Activated T-helper 1 cell treated with Interleukin-2 at 50 U/mL for 16 hours (primary cell): ENCODE measurements at places on chromosomes 5 and 9.
A peak's percentile ranks its signal among the peaks of the same experiment; 100 is the strongest.

DNA sequence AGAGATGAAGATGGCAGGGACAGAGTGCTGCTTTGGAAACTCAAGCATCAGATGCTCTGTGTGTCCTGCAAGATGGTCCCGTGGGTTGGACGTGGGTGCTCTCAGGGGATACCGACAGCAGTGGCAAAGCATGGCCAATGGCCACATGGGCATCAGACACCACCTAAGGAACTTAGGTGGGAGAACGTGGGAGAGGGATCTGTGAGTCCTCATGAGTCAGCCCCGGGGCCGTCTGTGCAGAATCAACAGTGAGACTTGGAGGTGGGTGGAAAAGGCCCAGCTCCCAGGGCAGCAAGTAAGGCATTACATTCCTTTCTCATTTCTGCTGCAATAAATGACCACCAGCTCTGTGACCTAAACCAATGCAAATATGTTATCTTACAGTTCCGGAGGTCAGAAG lies 77.0 kb downstream of the RAD23B start:
- no peak for DNase-seq

DNA sequence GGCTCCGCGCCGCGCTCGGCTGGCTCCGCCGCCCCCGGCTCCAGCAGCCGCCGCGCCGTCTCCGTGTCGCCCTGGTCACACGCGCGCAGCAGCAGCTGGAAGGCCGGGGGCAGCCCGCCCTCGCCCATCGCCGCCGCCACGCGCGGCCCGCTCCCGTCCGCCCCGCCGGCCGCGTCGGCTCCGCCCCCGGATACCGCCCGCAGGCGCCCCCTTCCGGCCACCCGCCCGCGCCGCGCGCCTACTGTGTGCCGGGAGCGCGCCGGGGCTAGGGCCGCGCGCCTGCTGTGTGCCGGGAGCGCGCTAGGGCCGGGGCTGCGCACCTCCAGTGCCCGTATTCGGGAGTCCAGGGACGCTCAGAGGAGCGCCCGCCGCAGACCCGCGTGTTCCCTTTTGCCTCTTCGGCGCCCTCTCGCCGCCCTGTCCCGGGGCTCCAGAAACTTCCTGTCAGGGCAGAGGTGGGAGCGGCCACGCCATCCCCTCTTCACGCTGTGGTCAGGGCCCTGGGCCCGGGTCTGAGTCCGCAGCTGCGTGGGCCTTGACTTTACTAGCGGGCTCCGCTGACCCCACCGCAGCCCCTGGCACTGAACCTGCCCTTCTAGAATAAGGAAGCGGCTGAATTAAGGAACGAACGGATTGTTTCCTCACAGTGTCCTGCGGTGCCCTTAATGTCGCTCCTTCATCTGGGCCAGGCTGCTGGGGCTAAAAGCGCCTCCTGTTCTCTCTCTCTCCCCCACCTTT lies at the start of gene ANKS6:
ANKS6 (minus strand) TSS at position 192 of the 738 bp plus-strand sequence; CDS start at position 128, 64 bp downstream.
- DNase-seq, result peak; percentile 82

- no peak for DNase-seq
Measured at GRCh38 chr9:95754533-95755420, 120.7 kb upstream of the ERCC6L2 start.

- no peak for DNase-seq
Measured at GRCh38 chr5:67375606-67376005, 179.0 kb upstream of the CD180 start.

DNA sequence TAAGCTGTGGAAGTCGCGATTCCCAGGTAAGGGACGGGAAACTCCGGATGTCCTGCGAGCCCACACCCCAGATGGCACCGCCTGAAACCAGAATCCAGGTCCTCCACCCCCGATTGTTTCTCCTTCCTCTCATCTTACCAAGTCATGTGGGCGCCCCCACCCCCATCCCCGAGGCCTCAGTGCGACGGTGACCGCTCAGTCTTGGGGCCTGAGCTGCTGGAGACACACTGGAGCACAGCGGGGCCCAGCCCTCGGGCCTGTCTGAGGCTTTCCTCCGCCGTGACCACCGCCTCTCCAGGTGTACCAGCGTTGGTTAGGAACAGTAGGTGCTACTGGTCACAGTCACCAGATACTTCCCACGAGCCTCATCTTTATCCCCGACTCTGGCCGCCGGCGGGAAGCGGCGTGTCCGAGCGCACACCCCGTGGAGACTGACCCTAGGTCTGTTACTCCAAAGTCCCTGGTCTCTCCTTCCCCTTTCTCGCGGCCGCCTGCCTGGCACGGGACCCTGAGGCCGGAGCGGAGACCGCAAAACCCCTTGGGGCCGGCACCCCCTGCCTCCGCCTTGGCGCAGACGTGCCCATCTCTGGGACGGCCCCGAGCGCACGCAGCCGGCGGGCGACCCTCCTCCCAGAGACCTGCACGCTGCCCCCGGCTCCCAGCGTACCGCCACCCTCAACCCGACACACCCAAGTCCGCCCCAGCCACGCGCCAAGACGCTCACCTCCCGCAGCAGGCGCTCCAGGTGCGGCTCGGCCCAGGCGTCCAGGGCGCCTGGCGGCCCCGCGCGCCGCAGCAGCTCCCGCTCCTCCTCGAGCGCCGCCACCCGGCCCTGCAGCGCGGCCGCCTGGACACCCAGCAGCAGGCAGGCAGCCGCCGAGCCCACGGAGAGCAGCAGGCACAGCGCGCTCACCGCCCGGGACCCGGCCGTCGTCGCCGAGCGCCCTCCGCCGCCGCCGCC lies 733 bp downstream of the COL23A1 start:
- DNase-seq, result no peak

DNA sequence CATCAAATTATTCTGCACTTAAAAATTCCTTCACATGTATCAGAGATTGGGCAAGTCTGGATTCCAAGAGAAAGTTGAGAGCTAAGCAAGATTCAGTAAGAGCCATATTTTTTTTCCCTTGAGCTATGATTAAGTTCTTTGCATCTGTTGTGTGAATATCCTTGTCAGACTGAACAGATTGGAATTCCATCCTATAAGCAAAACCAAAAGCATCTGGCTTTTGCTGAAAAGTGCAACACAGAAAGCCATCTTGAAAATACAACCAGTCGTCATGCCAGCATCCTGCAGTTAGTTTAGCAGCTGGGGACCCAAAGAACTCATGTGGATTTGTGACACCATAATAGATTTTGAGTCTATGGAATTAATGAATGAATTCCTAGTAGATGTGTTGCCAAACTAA lies 316.9 kb downstream of the MTRR start:
- no peak for DNase-seq

GRCh38 chr5:179268966-179269693 lies 76.1 kb downstream of the ADAMTS2 start:
- DNase-seq, result no peak

- DNase-seq, result no peak
Measured at GRCh38 chr5:24407466-24407865, 237.3 kb downstream of the CDH10 start.

- DNase-seq, result no peak
Measured at GRCh38 chr5:13653709-13654108, 290.8 kb downstream of the DNAH5 start.

DNA sequence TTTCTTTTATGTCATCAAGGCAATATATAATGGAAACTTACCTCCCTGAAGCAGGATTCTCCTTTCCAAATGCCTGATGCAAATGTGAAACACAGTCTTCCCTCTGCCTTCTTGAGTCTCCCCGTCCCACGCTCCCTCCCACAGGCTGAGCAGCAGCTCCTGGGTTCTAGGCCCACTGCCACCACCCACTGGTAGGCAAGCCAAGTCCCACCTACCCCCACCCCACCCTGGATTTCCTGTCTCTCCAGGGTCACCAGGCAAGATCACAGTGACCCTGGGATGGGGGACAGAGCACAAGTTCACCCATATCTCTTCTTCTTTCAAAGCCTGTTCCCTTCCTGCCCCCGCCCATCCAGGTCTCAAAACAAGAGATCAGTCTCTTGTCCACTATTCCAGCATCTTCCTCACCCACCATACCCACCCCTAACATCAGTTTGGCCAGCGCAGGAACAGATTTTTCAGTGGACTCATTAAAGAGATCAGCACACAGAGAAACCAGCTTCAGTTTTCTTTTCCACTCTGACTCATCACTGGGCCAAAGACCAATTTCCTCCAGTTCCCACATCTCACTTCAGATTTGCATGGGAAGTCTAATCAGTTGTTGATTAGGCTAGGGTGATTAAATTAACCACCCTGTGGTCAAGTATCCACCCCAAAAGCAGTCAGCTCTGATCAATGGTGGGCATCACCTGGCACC lies 151.5 kb downstream of the ACTL7B start:
- no peak for DNase-seq

GRCh38 chr5:168651648-168652047 lies 72.5 kb upstream of the PANK3 start:
- DNase-seq, result no peak

- no peak for DNase-seq
Measured at GRCh38 chr9:76855015-76855414, 50.9 kb downstream of the PRUNE2 start.

DNA sequence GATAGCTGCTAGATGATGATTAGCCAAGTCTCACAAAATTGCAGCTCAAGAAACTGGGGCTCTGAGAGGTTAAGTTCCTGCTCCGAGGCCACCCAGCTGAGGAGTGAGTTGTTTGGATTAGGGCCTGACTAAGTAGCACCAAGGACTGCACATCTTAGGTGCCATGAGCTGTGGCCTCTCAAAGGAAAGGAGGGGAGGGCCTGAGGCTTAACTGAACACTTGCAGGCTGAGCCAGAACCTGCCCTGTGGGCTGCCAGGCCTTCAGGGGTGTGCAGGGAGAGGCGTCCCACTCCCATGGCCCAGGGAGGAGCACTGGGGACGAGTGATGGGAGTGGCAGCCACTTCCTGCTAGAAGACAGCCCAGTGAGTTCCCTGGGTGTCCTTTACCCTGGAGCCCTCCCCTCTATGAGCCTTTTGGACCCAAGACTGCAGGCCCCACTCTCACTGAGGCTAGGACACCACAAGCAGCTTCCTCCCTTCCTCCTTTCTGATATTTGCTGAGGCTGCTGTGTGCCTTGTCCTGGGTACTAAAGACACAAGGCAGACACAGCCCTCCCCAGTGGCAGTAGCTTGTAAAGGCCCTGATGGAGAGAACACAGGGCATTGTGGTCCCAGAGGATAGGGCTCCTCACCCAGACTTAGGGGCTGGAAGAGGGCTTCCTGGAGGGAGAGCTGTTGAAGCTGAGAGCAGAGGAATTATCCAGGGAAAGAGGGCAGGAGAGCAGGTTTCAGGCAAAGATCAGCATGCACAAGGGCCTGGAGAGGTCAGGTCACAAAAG lies 22.1 kb downstream of the LMX1B start:
- no peak for DNase-seq

- DNase-seq, result no peak
Measured at GRCh38 chr9:118165451-118165850, 461.2 kb downstream of the TLR4 start.

- no peak for DNase-seq
Measured at GRCh38 chr5:144088206-144089064, 82.0 kb downstream of the YIPF5 start.

DNA sequence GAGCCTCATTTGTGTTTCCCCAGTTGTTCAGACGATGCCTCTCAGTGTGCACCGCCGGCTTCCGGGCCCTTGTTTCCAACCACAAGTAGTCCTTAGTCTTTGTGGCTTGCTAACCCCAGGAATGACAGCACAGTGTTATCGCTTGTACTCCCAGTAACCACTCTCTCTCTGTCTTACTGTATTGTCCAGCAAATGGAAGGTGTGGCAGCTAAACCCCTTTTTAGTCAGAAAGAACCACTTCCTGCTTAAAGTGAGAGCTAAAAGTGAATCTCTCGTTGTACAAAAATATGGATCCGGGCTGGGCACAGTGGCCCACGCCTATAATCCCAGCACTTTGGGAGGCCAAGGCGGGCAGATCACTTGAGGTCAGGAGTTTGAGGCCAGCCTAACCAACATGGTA lies 61.3 kb downstream of the ENC1 start:
- peak; percentile 8 for DNase-seq

- no peak for DNase-seq
Measured at GRCh38 chr9:121242959-121243346, 25.0 kb upstream of the GSN start.

DNA sequence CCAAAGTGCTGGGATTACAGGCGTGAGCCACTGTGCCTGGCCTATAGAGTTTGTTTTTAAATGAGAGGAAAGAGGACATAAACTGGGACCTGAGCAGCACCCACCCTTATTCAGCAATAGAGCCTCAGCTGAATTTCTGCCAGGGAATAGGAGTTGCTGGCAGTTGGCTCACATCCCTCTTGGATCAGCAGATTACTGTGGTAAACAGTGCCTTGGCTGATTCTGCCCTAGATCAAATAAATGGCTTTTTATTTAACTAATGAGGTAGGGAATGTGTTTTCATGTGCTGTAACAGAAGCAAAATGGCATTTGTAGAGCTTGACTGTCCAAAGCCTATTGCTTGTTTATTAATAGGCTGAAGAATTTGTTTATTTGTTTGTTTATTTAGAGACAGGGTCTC lies 2.1 kb downstream of the ARHGEF37 start:
- DNase-seq, result no peak

GRCh38 chr9:87816036-87816435 lies 66.6 kb upstream of the SPATA31E1 start:
- DNase-seq, result no peak

DNA sequence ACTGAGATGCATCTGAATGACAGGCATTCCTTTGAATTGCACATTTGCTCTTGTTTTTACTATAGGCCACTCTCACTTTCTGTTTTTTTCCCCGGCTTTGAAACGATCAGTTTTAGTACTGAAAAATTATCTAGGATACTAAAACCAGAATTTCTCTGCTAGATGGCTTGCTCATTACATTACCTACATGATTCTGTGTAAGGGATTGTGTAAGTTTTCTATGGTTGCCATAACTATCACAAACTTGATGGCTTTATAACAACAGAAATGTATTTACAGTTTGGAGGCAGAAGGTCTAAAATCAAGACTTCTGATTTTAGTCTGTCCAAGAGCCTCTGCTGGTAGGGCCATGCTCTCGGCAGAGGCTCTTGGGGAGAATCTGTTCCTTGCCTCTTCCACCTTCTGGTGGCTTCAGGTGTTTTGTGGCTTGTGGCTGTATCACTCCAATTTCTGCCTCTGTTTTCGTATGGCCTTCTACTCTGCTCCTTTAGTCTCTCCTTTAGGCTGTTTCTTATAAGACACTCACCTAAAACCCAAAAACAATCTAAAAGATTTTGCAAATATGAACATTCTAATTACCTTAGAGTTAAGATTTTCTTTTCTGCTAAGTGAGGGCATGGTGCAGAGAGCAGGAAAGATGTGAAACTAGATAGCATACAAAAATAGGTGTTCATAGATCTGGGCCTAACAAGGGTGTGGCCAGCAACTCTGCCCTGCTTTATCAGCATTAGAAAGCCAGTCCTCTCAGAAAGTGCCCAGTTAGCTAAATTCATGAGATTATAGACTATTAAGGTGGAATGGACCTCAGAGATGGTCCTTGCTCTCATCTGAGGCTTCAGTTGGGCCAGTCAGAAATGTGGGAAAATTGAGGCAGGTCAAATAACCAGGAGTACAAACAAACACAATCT lies 93.3 kb upstream of the CDKN2B start:
- DNase-seq, result no peak
